ENCODE measurements at places on chromosomes 7 and 10.

DNA sequence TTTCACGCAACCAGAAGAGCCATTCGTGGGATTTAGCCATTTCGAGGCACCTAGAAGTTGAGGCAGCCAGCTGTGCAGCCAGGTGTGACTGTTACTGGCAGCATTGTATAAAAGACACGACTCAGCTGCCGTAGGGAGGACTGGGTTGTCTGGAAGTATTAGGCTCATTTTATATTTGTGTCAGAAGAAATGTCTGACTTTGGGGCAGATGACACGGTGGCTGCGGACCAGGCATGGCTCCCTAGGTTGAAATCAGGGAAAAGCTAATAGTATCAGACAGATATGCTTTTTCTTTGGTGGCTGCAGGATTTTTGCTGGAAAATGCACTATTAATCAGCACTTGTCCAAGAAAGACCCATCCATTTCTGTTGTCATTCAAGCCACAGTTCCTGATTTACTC lies 4.2 kb upstream of the DPYSL4 start:
- no peak for DNase-seq

DNA sequence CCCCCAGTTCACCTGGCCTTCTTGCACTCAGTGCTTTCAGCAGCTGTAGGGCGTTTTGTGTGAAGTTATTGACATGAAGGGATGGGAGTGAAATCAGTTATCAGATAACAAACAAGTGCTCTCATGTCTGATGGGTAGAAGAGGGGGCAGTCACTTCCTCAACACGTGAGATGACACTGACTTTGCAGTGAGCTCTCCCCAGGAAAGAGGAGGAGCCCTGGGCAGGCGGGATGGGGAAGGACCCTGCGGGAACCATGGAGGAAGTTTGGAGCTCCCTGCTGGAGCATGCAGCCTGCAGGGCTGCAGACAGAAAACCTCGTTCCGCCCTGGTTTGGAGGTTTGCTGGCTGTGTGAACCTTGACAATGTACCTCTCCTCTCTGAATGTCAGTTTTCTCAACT lies 38.7 kb downstream of the GPR26 start:
- no peak for DNase-seq

DNA sequence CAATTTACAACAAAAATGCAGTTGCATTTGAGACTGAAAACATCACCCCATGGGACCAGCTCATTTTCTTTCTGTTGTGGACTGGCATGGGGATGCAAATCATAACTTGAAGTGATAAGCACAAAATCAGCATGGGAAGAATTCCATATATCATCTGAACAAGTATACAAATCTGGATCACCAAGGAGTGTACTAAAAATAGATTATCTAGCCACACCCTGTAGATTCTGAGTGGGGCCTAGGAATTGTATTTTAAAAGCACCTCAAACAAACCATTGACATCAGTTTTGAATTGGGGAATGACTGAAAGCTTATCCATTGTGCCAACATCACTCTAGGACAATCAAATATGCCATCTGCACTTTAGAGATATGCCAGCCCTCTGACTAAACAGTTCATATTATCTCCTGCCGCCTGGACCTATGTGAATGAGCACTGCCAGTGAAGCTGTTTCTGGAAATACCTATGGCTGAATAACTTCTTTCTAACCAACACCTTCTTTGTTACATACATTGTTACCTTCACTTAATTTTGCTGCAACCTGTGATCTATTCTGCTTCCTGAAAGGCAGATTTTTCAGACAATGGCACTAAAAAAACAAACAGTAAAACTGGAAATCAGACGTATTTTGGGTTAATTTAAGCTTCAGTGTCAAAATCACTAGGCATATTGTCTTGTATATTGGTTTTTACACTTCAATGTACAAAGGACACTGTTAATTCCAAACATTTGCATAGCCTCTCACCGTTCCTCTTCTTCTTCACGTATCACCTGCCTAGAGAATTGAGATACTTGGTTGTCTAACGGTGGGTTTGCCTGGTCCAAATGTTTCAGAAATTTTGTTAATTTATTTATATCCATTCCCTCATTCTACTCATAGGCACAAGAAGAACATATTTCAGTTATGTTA lies 42.4 kb upstream of the HGF start:
- no peak for DNase-seq

DNA sequence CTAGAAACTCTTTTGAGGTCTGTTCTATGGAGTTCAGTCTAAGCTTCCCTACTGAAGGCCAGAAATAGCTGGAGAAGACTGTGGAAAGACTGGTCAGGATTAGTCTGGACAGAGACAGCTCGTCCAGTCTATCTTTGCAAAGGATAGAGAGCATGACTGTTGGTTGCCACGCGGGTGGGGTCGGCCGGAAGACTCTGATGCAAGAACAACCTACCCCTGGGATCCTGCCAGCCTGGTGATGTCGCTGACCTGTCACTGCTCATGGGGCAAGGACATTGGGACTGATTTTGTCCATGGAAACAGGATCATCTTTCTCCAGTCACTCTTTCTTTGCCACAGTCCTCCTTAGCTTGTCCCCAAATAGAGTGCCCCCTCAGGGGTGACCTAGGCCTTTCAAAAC lies 337.6 kb upstream of the NPSR1 start:
- DNase-seq: no peak

DNA sequence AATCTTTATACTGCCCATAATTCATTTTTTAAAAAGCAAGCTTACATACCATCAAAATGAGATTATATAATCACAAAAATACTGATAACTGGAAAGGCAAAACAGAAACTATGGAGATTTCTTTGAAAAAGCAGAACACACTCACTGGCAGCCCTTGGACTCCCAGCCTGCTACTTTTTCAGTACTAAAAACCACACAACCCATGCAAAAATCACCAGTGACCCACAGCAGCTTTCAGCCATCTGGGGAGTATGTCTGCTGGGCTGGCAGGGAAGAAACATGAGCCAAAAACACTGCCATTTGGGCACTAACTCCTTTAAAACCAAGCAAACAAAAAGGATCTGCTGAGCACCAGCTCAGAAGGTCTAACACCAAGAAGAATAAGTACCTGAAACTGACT lies 80.0 kb upstream of the DDC start:
- no peak for DNase-seq

DNA sequence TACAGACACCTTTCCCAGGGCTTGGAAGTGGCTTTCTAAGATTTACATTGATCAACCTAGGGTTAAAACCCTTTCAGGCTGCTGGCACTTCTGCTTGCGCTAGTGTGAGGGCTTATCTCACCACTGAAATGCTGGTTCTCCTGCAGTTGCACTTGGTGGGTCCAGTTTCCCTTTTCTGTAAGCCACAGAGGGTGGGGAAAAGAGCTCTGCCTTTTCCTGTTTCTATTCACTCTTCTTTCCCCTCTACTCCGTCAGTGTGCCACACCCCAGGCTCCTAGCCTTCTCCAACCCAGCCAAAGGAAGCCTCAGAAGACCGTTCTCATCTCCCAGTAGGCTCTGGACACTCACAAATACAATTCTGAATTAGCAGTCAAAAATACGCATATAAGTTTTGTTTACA lies 19.0 kb upstream of the CAPZA2 start:
- no peak for DNase-seq

DNA sequence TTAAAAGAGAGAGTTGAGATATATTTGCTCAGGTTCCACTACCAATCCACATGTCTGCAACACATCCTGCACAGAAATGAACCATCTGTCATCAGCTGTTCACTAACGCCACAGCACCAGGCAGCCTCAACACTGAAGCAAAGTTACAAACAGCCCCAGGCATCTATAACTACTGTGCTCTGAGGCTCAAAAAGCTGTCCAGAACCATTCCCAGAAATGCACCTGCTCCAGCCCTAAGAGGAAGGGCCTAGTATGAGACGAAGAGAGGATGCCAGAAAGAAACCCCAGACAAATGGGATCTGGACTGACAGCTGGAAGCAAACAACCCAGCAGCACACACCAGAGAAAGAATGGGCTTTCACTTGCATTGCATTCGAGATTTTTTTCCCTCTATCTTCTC lies 159.3 kb downstream of the ELMO1 start:
- DNase-seq: no peak

GRCh38 chr10:8327140-8327423 lies 272.6 kb downstream of the GATA3 start:
- DNase-seq: no peak

- DNase-seq: peak; percentile 43
Measured at GRCh38 chr10:126336801-126337200, 51.5 kb downstream of the ADAM12 start.

DNA sequence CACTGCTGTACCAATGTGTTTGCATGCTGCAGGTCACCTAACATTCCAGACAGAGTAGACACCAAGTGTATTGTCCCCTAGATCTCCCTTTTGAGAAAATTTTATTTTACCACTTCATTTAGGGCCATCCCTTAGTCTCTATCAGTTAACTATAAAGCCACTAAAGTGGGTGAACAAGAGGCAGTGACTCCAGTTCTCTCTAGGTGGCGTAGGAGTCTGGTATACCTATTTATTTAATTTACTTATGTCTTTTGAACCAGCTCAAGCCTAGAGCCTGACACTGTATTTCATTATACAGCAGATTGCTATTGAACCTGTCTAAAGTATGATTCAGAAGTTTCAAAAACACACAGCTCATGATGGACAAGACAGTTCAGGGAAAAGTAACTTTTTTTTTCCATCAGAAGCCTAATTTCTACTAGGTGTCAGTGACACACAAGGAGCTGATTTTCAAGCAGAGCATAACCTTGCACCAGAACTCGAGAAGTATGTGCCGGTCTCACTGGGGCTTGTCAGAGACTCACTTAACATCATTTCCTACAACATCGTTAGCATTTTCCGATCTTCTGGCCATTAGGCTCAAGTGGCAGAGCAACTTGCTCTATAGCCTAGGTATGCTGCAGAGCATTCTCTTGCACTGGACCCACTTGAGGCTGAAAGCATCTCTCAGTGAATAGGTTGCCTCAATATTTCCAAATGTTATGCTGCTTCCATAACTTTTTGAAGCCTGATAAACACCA lies 175.4 kb downstream of the CDC14C start:
- DNase-seq: no peak

DNA sequence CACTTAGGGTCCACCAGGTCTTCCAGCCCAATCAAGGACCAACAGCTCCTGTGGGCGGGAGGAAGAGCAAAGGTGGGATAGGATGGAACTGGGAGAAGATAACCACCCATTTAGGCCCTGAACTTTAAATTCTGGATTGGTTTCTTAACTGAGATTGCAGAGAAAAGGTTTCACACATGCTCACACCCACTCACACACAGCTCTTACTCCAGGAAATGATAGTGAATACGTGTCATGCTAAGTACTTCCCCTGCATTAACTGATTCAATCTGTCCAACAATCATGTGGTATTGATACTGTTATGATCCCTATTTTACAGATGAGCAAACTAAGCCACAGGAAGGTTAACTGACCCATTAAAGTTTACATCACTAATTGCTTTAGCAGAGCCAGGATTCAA lies 4.6 kb upstream of the CYP3A4 start:
- no peak for DNase-seq

- DNase-seq: no peak
Measured at GRCh38 chr7:101096331-101096956, 11.2 kb downstream of the TRIM56 start.

DNA sequence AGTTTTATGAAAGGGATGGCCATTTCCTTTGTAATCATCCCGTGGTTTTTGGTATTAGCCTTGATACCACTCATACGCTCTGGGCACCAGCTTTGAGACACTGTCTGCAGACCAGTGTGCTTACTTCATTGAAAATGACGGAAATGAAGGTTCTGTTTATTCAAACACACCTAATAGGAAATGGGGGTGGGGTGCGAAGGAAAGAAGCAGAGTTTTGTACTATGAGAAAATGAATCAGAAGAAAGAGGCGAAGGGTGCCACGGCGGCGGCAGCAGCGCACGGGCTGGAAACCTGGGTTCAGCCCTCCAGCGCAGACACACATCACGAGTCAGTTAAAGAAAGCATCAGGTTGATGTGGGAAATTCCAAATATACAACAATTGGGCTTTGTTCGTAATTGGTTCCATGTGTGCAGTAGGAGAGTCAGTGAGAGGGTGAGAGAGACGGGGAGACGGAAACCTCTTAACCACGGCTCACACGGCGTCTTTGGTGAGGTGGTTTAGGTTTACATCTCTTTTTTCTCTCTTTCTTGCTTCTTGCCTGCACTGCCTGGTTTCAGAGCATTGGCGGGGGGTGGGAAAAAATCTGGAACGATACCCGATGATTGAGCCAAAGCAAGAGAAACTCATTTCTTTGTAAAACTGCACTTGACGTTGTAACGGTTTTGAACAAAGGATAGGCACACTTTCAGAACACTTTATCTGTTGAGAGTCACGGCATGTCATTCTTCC lies 321.2 kb downstream of the FRMD4A start:
- DNase-seq: peak; percentile 69

DNA sequence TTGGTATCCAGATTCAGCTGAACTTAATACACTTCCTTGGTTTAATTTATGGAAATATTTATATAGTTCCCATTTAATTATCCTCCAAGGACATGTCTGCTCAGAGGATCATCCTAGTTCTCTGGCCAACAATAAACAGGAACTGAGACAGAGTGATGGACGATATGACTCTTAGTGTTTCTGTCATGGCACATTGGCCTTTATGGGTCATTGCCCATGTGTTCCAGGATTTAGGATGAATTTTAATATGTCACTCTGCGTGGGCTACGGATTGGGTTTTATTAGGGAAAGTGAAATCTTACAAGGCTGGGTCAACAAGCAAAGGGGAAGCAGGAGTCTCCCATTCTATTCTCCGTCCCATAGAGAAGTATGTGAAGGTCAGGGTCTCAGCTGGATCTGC lies 18.8 kb upstream of the TNPO3 start:
- no peak for DNase-seq

DNA sequence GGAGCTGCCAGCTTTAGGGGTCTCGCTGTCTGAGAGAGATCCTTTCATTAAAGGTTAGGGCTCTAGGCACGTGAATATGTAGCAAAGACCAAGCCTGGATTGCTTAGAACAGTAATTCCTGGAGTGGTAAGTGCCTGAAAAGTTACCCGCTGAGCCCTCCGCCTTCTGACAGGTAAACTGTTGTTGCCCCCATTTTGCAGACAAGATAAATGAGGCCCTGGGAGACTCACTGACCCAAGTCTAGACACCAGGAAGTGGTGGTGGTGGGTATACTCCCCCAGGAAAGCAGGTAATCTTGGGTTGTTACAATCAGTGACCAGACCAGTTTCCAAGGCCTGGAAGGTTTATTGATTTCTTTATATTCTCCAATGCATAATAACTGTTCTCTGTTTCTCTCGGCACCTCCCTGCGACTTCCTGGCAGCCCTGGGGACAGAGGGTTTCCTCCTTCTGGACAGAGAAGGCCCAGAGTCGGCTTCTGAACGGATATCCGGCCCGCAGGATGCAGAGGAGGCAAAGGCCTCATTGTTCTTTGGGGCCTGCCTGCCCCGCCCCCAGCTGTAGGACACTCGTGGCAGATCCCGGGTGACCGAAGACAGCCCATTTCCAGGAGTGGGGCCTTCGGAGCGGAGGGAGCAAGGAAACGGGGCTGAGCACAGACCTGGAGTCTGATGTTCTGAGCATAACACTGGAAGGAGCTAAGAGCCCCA lies 1.3 kb upstream of the GRK5 start:
- no peak for DNase-seq

- DNase-seq: peak; percentile 12
Measured at GRCh38 chr7:117401293-117402002, 25.8 kb downstream of the ASZ1 start.

All from brain microvascular endothelial cell (primary cell).